A172 (cell line): ENCODE measurements at places on chromosomes 16 and 17. TPM values are rescaled to one million over a fixed set of nuclear protein-coding genes. Genes with fewer than 3 reads are reported as not detected.
A peak's percentile ranks its signal among the peaks of the same experiment; 100 is the strongest.

The CMTM2 gene
- not detected in 2 replicates for total RNA-seq

The TEKT5 gene
- not detected in 2 replicates for total RNA-seq

The CCL13 gene
- not detected in 2 replicates for total RNA-seq

GRCh38 chr16:57797526-57798266, 4.6 kb downstream of the KIFC3 start:
- no peak for DNase-seq

The GUCY2D gene
- total RNA-seq: not detected in 2 replicates

DNA sequence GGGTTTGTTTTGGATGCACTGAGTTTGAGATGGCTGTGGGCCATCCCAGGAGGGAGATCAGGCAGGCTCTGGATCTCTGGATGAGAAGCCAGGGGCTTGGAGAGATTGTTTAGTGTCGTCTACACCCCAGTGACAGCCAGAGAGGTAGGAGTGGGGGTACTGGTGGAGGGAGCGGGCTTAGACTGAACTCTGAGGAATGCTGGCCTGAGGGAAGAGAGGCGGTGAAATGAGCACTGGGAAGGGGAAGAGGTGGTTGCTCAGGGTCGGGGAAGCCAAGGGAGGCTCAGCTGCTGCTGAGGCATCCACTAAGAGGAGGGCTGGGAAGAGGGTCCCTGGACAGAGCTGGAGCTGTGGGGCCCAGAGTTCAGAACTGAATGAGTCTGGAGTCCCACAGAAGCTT, 23.6 kb downstream of the CACNA1G start:
- no peak for DNase-seq

GRCh38 chr17:73560661-73561060, 83.6 kb downstream of the SDK2 start:
- no peak for DNase-seq

DNA sequence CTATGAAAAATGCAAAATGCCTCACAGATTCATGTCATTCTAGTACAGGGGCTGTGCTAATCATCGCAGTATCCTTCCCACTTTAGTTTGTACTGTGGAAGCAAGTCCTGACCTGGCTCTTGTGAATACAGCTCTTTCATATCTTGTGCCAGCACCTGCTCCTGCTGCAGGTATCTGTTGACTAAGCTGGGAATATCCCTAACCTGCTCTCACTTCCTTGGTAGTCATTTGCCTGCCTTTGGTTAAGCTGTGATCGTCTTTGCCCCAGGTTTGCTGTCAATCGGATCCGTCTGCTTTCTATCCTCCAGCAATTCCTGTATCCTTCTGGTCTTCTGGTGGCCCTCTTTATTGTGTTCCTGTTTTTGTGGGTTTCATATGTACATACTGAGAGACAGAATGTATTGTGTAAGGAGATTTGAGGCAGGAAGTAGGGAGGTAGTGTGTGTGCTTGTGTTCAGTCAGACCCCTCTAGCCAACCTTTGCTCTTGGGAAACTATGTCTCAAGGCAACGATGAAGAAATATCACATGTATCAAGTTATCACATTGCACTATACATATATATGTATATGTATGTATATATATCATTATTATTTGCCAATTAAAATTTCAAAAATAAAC, 7.7 kb upstream of the GINS3 start:
- no peak for DNase-seq

DNA sequence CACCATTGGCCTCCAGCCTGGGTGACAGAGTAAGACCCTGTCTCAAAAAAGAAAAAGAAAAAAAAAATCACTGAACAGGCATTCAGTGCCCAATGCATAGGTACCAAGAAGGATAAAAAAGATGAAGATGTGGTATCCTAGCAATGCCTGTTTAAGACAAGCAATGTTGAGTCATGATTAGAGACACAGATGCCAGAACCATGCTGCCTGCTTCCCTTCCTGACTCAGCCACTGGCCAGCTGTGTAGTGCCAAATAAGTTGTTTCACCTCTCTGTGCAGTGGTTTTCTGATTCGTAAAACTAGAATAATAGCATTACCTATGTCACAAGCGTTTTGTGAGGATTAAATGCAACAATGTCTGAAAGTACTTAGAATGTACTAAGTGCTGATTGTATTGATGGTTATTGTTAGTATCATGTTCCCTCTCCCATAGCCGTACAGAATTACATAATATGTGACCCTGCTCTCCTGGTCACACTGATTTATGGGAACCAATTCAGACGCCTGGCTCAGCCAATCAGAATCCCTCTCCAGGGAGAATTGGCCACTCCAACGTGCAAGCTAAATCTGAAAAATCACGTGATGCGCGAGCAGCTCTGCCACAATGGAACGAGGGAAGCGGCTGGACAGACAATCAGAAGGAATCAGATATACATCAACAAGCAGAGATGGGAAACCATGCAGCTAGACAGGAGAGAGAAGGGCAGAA, 241.9 kb downstream of the SLC39A11 start:
- DNase-seq: peak; percentile 63

GRCh38 chr16:22419908-22420307, 45.5 kb upstream of the CDR2 start:
- no peak for DNase-seq

- DNase-seq: no peak
These were observed 25.9 kb upstream of the SPNS3 start for GRCh38 chr17:4407851-4408250.

DNA sequence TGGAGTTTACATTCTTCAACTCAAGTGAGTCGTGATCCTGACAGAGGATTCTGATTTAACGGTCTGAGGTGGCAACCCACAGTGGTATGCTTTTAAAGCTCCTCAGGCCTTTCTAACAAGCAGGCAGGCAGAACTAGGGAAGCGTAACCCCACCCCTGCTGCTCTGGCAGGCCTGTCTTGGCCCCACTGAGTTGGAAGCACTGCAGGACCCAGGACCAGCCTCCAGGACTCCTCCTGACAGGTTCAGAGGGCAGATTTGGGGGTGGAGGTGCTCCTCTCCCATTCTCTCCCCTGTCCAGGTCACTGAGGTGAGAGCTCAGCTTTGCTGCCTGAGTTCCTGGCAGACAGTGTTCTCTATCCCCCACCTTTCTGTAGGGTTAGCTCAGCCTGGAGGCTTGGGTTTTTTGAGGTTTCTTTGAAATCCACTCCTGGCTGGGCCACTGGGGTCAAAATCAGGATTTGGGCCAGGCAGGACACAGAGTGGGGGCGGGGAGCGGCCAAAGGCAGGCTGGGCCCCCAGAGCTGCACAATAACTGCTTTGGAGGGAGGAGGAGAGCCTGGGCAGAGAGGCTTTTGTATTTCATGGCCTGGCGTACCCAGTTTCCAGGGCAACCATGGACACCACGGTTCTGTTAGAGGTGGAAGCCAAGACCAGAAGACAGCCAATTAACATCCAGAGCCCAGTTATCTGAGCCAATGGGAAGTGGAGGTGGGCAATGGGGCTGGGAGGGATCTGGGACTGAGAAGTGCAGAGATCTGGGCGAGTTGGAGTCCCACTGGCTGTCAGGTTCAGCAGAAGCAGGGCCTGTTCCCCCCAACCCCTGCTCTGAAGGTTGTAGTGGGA, 9.5 kb downstream of the MRPL27 start:
- no peak for DNase-seq

The KRTAP1-5 gene
- not detected in 2 replicates for total RNA-seq

DNA sequence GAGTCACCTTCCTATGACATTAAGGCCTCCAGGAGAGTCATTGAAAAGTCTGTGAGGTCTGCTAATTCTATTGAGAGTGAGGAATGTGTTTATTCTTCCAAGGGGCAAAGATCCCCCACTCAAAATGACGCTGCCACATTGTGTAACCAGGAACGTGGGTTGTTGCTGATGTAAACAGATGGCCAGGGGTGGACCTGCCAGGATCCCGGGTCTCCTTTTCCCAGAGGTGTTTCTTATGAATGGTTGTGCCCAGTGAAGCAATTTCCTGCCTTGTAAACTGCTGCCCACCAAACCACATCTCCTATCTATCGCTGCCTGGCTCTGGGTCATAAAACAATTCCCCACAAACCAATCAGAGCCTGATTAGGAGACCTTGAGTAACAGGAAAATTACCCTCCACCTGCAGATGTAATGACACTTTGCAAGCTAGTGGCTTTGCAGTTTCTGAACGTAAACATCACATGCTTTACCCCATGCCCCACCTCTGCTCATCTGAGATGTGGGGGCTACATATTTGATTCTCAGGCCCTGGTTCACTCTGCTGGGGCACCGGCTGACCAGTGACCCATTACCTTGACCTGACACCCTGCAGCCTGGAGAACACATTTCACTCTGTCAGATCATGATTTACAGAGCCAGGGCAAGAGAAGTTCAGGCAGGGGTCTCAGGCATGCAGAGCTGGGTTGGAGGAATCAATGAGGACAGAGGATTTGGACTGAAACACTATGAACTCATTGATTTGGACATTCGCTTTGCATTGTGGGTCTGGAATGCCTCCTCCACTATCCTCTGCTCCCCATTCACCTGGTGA, 33.1 kb upstream of the DDX52 start:
- DNase-seq: no peak

DNA sequence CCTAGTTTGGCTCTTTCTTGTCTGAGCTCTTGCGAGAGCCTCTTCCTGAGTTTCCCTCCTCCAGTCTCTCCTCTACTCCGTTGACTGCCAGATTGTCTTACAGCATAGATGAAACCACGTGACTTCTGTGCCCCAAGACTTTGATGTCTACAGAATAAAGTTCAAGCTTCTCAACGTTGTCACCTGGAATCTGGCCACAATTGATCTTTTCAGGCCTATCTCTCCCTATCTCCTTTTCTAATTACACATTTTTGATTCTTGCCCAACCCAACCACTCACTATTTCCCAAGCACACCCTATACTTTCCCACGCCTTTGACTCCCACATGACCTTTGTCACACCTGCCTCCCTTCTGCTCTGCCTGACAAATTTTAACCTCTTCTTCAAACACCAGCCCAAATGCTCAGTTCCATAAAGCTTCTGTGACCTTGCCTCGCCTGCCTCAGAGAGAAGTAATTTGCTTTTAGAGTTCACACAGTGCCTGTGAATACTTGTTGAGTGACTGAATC, 52.4 kb upstream of the PMFBP1 start:
- no peak for DNase-seq

- DNase-seq: no peak
These were observed 68.1 kb downstream of the SEC14L1 start for GRCh38 chr17:77208856-77209255.

GRCh38 chr17:42414704-42415409, 8.2 kb downstream of the CAVIN1 start:
- DNase-seq: no peak

The IL17C gene
- total RNA-seq: not detected in 2 replicates

The ADAMTS18 gene
- not detected in 2 replicates for total RNA-seq

The VPS25 gene
- 174 and 181 TPM in 2 replicates for total RNA-seq

DNA sequence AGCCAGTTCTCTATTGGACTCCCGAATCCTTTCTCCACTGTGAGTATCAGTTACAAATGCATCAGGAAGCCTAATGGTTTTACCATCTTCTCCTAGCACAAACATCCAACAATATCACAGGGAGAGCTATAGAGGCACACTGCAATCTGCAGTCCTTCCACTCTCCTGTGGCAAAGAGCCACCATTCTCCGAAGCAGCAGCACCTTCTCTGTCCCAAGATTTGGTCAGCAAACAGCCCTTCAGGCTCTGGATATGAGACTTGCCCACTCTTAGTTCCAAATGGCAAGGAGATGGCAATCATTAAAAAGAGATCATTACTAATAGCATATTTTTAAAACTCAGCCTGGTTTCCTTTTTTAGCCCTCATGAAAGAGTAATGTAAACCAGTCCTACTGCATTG, 223.4 kb downstream of the HS3ST3A1 start:
- no peak for DNase-seq

GRCh38 chr17:8069587-8069860, 18.0 kb downstream of the ALOX12B start:
- no peak for DNase-seq

The FNDC8 gene
- not detected in 2 replicates for total RNA-seq

DNA sequence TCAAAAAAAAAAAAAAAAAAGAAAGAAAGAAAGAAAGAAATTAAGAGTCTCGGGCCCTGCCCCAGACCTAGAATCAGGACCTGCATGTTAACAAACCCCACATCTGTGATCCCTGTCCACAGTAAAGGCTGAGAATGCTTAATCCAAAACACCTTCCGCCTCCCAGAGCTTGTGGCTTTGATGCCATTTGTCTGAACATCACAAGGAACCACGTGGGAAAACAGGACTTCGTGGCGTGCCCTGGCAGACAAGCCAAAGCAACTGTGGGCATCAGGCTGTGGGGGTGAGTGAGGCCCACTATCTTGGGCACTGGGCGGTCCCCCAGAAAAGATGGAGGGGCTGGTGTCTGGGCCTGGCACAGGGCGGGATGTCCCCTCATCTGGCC, 173.4 kb upstream of the CIBAR2 start:
- no peak for DNase-seq

The CBLN1 gene
- total RNA-seq: not detected in 2 replicates

- DNase-seq: no peak
These were observed 127.7 kb upstream of the GSE1 start for GRCh38 chr16:85485379-85485778.

DNA sequence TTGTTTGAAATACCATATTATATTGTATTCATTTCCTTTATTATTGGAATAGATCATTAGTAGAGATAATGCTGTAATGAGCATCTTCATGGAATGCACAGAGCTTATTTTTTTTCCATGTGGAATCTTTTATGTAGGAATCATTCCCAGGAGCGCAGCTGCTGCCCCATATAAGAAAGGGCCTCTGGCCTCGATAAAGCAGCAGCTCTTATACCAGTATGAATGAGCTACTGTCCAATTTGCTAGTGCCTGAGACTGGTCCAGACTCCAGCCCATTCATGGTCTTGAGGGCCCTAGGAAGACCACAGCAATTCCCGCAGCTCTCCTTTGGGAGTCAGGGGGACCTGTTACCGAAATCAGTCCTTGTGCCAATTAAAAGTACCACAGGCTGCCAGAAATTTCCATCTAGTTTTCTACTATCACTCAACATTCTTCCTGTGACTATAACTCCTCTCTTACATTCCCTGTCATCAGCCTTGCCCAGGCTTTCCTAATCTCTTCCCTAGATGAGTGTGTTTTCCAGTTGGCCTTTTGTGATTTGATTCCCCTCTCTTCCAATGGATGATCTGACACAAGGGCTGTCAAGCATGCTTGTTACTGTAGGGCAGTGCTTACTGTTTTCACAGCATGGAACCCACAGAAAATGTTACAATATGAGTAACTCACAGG, 1.9 kb downstream of the ZNF843 start:
- DNase-seq: no peak

The TANGO6 gene
- 22.3 and 24.4 TPM in 2 replicates for total RNA-seq

- DNase-seq: peak; percentile 49
These were observed 2.5 kb upstream of the HS3ST6 start for GRCh38 chr16:1920727-1921171.

DNA sequence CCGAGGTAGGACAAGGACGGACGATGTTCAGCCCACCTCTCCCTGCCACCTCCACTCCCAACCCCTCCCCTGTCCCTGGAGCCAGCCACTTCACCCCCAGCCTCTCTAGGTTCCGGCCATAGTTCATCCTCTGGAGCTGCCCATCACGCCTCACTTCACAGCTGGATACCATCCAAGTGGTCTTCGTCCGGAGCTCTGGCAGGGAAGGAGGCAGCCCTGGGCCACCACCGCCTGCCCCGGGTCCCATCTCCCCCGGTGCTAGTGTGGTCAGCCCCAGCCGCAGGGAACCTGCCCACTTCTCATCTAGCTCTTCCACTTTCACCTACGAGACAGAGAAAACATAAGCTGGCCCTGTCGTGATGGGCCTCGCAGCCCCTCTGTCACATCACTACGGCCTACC, 6.3 kb upstream of the GPS2 start:
- no peak for DNase-seq
